ENCODE measurements at places on chromosomes 13 and 19.

- DNase-seq: no peak
Measured at GRCh38 chr19:50167314-50167721, 4.2 kb upstream of the IZUMO2 start.

GRCh38 chr19:8664671-8665057 lies 33.9 kb downstream of the ACTL9 start:
- no peak for DNase-seq

- DNase-seq: no peak
Measured at GRCh38 chr13:33235078-33235477, 50.5 kb downstream of the STARD13 start.

GRCh38 chr19:32129141-32129540 lies 216.3 kb upstream of the ZNF507 start:
- no peak for DNase-seq

DNA sequence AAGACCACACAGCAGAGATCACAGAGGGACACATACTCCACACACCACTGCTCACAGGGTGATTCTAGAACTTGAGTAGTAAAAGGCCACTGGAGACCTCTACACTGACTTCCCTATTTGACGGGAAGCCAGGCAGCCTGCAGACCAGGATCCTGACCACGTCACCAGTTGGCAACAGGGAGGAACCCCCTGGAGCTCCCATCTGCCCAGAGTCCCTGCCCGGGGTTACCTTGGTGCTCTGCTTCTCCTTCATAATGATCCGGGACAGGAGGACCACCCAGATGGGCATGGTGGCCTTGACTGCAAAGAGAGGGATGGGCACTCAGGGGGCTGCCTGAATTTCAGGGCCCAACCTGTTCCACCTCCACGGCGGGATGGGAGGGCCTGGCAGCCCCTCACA lies 932 bp downstream of the SLC35E1 start:
- DNase-seq: no peak

DNA sequence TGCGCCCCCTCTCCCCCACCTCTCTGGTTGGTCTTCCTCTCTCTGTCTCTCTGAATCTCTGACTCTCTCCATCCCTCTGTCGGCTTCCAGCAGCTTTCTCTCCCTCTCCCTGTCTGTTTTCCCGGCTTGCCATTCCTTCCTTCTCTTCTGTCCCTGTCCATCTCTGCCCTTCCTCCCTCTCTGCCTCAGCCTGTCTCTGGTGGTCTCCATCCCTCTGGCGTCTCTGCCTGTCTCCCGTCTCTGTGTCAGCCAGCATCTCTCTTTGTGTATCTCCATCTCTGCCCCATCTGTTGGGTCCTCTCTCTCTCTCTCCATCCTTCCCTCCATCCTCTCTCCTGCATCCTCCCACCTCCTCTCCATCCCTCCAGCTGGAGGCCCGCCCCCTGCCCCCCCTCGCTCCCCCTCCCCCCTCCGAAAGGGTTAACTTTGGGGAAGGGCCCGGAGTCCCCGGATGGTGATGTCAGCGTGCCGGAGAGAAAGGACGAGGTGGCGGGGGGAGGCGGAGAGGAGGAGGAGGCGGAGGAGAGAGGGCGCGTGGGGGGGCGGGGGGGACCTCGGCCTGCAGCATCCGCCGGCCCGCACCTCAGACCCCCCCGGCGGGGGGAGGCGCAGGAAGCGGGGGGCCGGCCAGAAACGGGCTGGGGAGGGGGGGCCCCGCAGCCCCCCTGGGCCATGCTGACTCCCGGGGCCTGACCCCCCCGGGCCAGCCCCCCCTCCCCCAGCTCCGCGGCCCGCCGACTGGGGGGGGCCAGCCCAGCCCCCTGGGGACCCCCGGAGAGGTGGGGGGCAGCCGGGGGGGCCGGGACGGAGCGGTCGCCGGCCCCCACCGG lies at the start of gene BRSK1:
BRSK1 (plus strand) TSS at position 450 of the 830 bp plus-strand sequence. CDS start 446 bp downstream, outside the sequence.
- DNase-seq: peak; percentile 46

GRCh38 chr13:66794340-66795031 lies 435.6 kb downstream of the PCDH9 start:
- no peak for DNase-seq

DNA sequence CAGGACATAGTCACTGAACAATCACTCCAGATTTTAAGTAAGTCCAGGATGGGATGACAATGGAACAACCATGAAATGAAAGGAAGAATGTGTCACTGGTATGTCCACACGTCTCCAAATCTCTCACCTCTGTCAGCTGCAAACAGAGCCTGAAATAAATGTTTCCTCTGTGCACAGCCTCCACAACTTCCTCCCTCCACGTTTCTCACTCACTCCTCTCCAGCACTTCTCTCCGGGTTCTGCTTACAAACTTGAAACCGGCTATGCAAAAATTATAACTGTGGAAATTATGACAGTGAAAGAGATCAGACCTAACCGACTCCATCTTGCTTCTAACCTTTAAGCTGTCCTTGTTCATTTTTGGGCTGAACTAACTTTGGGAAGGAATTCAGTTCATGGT lies 35.0 kb upstream of the ALOX5AP start:
- no peak for DNase-seq

- DNase-seq: no peak
Measured at GRCh38 chr19:55070466-55071128, 5.1 kb upstream of the EPS8L1 start.

DNA sequence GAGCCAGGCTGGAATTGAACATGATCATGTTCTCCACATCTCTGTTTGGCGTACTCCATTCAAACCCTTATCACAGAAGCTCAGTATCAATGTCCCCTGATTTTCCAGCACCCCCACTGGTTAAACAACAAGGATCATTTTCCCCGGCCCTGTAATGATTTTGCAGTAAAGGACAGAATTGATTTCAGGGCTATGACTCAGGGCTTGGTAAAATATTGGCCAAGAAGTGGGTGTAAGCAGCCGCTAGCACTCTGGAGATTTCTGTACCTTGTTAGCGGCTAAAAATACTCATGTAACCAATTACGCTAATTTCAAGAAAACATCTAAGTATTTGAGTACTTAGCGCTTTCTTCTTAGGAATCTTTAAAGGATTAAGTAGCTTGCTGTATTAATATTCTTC lies 69.5 kb upstream of the FNDC3A start:
- DNase-seq: no peak

- DNase-seq: no peak
Measured at GRCh38 chr13:109899316-109899715, 112.9 kb upstream of the IRS2 start.

DNA sequence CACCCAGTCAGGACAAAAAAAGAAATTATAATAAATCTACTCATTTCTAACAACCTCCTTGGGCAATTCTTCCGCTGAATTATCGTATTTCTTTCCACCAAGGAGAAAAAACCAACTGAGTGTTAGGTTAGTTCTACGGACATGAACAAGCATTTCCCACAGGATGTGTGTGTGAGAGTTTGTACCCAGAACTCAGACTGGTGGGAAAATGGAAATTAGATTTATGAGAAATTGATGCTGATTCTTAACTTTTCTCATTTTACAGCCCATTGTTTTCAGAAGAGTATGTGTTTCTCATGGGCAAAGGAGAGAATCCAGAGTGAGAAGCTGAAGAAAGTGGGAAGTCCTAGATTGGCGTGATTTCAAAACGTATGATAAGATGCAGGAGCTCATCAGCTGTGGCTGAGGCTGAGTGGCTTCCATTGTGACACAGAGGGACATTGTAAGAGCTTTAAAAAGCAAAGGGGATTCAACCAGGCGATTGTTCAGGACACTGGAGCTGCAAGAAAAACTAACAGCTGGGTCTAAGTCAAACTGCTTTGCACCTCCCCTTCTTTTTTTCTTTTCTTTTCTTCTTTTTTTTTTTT lies 184.7 kb upstream of the ARGLU1 start:
- no peak for DNase-seq

GRCh38 chr19:5193192-5193591 lies 147.4 kb downstream of the PTPRS start:
- no peak for DNase-seq
